ENCODE measurements at places on chromosomes 7 and 10. TPM values are rescaled to one million over a fixed set of nuclear protein-coding genes. Genes with fewer than 3 reads are reported as not detected.

DNA sequence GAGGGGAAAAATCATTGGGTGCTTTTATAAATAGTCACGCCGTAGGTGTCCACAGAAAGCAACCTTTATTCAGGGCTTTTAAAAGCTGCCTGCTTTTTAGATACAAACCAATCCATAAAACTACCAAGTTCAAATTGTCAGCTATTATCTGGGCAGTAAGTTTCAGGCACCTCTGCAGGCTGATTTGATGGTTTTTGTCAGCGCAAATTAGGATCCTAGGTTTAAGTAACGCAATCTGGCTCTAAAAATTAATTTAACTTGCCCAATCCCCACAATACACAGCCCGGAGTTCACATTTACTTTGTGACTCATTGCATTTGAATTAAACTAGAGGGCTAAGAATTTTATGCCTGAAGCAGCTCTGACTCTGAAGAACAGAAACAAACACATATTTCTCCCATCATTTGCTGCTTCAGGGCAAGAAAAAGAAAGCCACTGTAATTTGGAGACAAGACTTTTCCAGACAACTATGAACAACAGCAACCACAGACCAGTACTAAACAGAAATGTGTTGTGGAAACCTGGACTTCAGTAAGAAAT is 43.3 kb downstream of the NRP1 start:
- DNase-seq = no peak

GRCh38 chr7:22001345-22002004 is 55.8 kb upstream of the CDCA7L start:
- peak; percentile 76 for DNase-seq

DNA sequence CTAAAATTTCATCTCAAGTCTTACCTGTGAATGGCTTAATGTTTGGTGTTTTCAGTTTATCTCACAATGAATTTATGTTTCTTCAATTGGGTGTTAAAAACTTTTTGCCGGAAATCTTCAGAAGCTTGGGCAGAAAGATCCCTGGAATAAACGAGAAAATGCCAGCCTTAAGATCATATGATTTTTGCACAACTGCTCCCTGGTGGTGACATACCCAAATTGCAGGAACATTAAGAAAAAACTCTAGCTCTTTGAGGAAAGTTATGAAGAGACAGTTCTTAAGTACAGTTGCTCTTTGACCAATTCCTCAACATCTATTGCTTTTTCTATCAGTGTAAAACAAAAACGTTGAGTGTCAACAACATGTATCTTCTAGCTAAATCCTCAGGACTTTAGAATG is 48.2 kb upstream of the CREB5 start:
- DNase-seq = no peak

GRCh38 chr10:73554721-73555120 is 36.4 kb downstream of the USP54 start:
- no peak for DNase-seq

DNA sequence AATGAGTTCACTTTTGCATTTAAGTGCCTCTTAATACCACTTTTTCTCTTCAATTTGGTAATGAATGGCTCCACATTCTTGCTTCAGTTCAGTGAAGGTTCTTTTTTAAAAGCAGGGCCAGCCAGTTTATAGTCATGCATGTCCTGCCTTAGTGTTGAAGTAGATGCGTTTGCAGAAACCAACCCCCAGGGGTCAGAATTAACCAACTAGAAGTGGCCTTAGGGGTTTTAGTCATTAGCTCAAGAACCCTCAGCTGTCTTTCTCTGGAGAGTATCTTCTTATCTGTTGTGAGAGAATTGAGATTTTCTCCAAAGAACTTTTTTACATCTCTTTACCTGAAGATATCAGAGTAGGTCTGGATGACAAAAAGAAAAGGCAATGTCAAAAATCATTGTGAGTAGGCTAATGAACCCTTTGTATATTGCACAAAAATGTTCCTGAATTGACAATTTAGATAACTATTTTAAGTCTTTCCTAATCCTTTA is 82.2 kb downstream of the PIK3CG start:
- peak; percentile 80 for DNase-seq

The FAM180A gene
- not detected for total RNA-seq

The ECHDC3 gene
- total RNA-seq = 3.7 TPM
